ENCODE measurements at places on chromosomes 3 and 15.

DNA sequence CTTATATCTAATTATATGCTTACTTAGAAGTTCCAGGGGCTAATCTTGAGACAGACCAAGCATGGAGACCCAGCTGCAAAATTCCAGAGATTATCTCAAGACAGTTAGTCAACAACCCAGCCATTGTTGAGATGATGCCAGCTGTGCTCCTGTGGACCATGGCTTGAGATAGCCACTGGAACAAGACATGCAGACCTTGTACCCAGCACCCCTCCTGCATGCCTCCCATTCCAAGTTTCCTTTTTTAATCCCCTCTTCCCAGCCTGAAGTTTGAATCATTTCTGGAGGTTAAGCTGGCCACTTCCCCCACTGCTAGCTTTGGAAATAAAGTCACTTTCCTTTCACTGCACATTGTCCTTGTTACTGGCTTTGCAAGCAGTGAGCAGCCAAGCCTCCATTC is 53.8 kb downstream of the IMPG2 start:
- no peak for DNase-seq
- H3K4me3 ChIP-seq = no peak overlapping the region
- H3K27me3 ChIP-seq = no peaks in the 10 kb centered on the region

DNA sequence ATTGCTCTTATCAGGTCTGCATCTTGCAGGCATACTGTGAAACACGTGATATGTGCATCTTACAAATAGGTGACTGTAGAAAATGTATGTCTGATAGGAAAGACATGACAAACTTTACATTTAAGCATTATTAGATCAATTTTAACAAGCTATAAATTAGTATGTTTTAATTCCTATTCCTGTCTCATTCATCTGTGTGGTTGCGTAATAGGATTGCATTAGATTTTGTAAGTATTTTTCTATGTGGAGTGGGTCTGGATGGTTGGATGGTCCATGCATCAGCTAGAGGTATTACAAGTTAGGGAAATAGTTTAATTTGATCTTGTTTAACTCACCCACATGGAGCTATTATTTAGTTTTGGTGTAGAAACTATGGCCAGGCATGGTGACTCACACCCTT is 18.8 kb downstream of the ASTE1 start:
- H3K27me3 ChIP-seq = no peaks in the 10 kb centered on the region
- no peak for DNase-seq
- no peak overlapping the region for H3K27ac ChIP-seq
- no peak overlapping the region for H3K4me3 ChIP-seq

GRCh38 chr3:147575391-147575790 is 166.2 kb downstream of the ZIC1 start:
- H3K27ac ChIP-seq = no peak overlapping the region
- H3K4me1 ChIP-seq = no peaks in the 10 kb centered on the region
- no peak overlapping the region for H3K4me3 ChIP-seq
- no peaks in the 10 kb centered on the region for H3K36me3 ChIP-seq

DNA sequence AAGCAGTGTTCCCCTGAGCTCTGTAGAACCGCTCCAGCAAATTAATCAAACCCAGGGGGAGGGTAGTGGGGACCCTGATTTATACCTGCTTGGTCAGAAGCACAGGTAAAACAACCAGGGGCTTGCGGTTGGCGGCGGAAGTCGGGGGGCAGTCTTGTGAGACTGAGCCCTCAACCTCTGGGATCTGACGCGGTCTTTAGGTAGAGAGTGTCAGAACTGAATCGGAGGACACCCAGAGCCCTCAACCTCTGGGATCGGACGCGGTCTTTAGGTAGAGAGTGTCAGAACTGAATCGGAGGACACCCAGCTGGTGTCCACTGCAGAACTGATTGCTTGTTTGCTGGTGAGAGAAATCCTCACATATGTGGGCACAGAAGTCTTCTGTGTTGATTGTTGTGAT is 12.9 kb upstream of the PAQR5 start:
- H3K36me3 ChIP-seq = no peaks in the 10 kb centered on the region
- no peak for DNase-seq
- H3K4me1 ChIP-seq = no peaks in the 10 kb centered on the region
- H3K4me3 ChIP-seq = no peak overlapping the region
- peaks cover 4% of the 10 kb centered on the region for H3K27me3 ChIP-seq
- H3K27ac ChIP-seq = no peak overlapping the region

Measured in naive thymus-derived CD8-positive, alpha-beta T cell (primary cell).